ENCODE measurements at places on chromosomes 4 and X.

DNA sequence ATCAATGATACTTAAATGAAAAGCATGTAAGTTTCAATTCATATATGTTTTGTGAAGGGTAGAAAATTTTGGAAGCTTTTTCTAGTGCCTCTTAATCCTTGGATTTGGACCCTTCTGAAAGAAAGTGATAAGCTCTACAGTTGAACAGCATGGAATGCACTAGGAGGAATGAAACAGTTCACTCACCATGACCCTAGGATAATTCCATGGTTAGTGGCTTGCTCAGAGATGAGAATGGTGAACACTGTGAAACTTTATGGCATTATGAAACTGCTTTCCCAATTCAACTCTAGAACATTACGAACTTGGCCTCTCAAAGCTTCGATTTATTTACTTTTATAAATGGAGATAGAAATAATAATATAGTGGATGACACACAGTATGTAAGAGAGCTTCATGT lies 88.9 kb upstream of the FAT4 start:
- no peaks in the 10 kb centered on the region for H3K27me3 ChIP-seq
- no peak for DNase-seq
- H3K4me3 ChIP-seq: no peak overlapping the region
- no peak overlapping the region for H3K27ac ChIP-seq
- no peaks in the 10 kb centered on the region for H3K4me1 ChIP-seq
- no peaks in the 10 kb centered on the region for H3K36me3 ChIP-seq

DNA sequence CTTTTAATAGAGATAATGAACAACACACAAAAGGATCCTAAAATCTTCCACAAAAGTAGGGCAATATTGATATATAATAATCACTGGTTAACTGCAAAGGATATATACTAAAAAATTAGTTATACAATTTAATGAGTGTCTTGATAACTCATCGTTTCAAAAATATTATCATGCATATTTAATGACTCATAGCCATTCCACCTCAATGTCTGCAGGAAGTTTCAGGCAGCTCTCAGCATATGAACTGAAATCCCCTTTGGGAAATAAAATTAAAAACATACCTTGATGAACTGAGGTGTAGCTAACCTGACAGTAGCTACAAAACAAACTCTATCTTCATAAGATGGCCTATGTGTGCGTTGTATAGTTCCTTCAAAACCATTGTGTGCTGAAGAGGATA lies 62.9 kb downstream of the TMEM165 start:
- no peak for DNase-seq
- H3K4me3 ChIP-seq: no peak overlapping the region
- H3K36me3 ChIP-seq: peaks cover 17% of the 10 kb centered on the region
- H3K4me1 ChIP-seq: no peaks in the 10 kb centered on the region
- H3K27ac ChIP-seq: no peak overlapping the region
- H3K27me3 ChIP-seq: no peaks in the 10 kb centered on the region

DNA sequence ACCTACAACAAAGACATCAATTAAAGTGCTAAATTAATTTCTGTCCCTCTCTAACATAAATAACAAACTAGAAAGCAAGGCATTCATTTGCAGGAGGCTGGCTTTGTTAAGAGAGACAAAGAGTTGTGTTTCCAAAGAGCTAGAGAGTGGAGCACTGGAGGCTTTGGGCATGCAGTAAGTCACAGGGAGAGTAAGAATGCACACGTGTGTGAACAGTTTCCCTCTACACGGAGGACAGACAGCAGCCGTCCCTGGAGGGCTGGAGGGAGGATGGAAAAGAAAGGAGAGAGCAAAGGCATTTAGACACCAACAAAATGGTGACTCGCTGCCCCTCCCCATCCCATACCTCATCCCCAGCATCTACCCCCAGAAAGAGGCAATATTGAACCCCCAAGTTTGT lies 20.4 kb upstream of the DCHS2 start:
- no peak for DNase-seq
- H3K36me3 ChIP-seq: no peaks in the 10 kb centered on the region
- H3K4me3 ChIP-seq: no peak overlapping the region
- no peak overlapping the region for H3K27ac ChIP-seq

- no peaks in the 10 kb centered on the region for H3K27me3 ChIP-seq
- H3K4me1 ChIP-seq: peaks cover 64% of the 10 kb centered on the region
- peak; percentile 93 for DNase-seq
- peaks cover 33% of the 10 kb centered on the region for H3K36me3 ChIP-seq
- H3K4me3 ChIP-seq: peak within 1 kb of the TSS; percentile 71
Observed at GRCh38 chrX:47193475-47194193, at the start of gene UBA1. Gene UBA1, plus strand, starts transcription at chrX:47193829. Its CDS starts 4,974 bp downstream, at chrX:47198803.

DNA sequence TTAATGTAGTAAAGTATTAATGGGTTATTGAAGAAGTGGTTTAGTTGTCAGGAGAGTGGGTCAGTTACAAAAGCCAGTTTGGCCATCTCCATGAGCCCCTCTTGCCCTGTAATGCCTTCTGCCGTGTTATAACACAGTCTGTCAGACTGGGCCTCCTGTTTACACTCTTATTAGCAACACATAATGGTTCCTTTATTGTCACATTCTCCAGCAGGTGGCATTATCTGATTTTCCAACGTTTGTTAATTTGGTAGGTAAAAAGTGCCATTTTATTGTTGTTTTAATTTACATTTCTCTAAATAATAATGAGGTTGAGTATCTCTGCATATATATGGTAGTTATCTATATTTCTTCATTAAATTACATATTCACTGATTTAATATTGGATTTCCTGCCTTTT lies 560.8 kb downstream of the FGF13 start:
- DNase-seq: no peak
- no peaks in the 10 kb centered on the region for H3K4me1 ChIP-seq
- no peaks in the 10 kb centered on the region for H3K27me3 ChIP-seq

GRCh38 chrX:27775984-27776383 lies 31.8 kb upstream of the MAGEB10 start:
- H3K36me3 ChIP-seq: no peaks in the 10 kb centered on the region
- H3K4me3 ChIP-seq: no peak overlapping the region
- H3K4me1 ChIP-seq: peaks cover 55% of the 10 kb centered on the region
- DNase-seq: peak; percentile 54
- H3K27ac ChIP-seq: peak overlapping the region; percentile 99

DNA sequence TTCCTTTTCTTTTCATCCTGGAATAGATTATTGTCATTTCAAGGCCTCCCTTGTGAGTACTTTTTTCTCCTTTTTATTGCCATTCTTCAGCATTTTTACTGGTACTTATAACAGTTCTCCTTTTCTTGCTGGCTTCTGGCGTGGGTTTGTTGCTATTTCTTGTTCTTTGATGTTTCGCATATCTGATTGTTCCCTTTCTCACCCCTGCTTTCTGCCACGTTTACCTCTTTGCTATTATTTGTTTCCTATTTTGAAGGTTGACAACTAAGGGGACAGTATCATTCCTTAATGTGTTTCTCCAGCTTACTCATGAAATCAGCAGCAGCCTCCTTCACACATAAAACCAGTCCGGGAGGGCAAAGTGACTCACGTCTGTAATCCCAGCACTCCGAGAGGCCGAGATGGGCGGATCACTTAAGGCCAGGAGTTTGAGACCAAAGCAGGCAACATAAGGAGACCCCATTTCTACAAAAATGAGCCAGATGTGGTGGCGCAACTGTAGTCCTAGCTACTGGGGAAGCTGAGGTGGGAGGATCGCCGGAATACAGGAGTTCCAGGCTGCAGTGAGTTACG lies 72.6 kb downstream of the DMD start:
- H3K4me1 ChIP-seq: no peaks in the 10 kb centered on the region
- no peaks in the 10 kb centered on the region for H3K27me3 ChIP-seq
- no peaks in the 10 kb centered on the region for H3K36me3 ChIP-seq
